Nephron progenitor cell (in vitro differentiated cells): ENCODE measurements at places on chromosomes 1 and 21.

DNA sequence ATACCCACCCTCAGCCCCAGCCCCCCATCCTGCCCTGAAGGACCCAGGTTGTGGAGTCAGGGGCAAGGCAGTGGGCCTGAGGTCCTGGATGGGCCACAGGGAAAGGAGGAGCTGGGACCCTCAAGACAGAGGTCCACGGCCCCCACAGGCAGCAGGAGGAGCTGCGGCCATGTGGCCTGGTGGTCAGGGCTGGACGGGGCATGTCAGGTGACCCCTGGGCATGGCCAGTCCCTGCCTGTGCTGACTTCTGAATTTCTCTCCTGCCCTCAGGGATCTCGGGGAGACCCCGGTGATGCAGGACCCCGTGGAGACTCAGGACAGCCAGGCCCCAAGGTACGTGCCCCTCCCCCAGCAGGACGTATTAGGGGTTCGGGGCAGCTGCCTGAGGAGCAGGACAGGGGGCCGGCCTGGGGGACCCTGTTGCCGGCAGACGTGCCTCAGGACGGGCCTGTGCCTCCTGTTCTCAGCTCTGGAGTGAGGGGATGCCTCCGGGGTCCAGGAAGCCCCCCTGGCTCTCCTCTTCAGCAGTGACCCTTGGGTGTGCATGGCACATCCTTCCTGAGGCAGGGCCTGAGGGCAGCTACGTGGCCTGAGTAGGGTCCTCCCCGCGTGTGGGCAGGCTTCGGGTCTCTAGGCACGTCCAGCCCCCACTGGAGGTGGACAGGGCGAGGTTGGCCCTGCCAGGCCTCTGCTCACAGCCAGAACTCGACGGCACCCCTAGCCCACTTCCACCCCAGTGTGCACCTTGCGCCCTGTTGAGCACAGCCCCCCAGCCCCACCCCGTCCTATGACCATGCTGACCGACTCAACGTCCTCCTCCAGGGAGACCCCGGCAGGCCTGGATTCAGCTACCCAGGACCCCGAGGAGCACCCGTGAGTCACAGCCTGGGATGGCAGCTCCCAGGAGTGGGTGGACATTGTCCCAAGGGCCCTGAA is 23.6 kb downstream of the COL6A2 start:
- DNase-seq: peak; percentile 1

DNA sequence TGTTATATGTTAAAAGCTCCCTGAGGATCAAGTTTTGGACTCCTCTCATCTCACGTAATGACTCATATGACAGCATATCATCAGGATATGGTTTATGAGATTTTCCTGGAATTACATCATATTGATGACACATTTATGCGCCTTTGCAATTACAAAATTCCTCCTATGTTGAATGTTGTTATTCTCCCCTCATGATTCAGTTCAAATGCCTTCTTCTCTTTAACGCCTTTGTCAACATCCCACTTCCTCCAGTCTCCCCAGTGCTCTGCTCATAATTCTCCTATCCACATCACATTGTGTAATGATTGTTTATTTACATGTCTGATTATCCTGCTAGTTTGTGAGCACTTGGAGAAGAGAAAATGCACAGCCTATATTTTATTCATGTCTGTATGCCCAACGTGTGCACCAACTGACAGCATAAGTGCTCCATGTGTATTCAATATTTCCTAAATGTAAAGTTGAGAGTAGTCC is 80.9 kb upstream of the BACH1 start:
- DNase-seq: no peak

DNA sequence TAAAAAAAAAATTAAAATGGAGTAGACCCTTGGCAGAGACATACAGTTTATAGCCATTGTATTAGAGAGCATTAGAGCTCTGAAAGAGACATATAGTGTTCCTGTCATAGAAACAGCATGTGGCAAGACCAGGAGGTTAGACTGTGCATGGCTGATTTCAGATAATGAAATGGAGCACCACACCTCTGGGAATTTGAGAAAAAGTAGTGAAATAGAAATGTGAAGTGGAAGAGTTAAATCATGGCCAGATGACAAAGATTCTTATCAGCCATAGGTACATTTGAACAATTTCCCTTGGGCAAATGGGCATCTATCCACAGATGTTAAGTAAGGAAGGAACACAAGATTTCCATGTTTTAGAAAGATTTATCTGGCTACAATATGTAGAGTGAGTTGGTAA is 1083.1 kb downstream of the PLA2G4A start:
- DNase-seq: no peak

GRCh38 chr1:71307451-71307850 is 226.6 kb upstream of the ZRANB2 start:
- DNase-seq: peak; percentile 3

DNA sequence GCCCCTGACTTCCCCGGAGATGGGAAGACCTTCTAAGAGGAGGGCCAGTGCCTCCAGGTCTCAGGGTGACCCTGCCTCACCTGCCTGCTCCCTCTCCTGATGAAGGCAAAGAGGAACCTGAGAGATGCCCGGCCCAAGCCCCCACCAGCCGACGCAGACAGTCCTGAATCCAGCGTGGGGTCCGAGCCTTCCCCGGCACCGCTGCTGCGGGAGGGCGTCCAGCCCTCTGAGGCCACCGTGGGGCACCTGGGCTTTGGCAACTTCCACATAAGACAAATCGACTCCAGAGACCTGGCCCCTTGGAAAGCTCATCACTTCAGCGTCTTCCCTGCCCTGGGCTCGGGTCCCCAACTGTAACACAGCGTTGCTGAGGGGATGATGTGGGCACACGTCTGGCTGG is 122.2 kb downstream of the CASZ1 start:
- DNase-seq: no peak

GRCh38 chr1:202227997-202228401 is 34.4 kb downstream of the LGR6 start:
- DNase-seq: no peak

- DNase-seq: no peak
These were observed 200.6 kb downstream of the PRDM2 start for GRCh38 chr1:13900583-13900982.

GRCh38 chr1:198326915-198327314 is 170.1 kb downstream of the NEK7 start:
- no peak for DNase-seq

- DNase-seq: no peak
These were observed 367.6 kb downstream of the PTBP2 start for GRCh38 chr1:97089173-97089572.

- DNase-seq: no peak
These were observed 453.4 kb downstream of the DPYD start for GRCh38 chr1:97467445-97467844.

- peak; percentile 30 for DNase-seq
These were observed 145.5 kb downstream of the TBX15 start for GRCh38 chr1:118842452-118843201.

DNA sequence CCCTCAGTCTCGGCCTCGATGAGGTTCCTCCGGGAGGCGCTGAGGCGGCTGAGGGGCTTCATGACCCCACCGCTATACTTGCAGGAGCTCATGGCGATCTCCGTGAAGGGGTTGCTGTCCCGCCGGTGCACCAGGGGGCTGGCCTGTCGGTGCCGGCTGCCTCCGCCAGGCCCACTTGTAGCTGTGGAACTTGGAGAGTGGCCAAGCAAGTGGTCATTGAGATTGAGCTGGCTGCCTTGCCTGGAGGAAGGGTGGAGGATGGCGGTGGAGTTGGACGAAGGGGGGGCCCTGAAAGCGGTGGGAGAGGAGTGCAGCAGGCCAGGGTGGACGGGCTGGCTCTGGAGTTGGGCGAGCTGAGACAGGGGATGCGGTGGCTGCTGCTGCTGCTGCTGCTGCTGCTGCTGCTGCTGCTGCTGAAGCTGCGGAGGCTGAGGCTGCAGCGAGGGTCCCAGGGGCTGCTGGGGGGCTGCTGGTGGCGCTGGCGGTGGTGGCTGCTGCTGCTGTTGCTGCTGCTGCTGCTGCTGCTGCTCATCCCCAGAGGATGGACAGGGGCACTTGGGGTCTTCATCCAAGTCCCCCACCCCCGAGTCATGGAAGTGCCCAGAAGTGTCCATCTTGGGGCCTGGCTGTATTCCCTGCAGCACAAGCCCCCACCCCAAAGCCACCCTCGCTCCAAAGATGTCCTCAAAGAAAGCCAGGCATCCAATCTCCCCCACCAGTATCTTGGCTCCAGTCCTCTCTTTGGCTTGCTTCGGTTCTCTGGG is 548 bp downstream of the KCNN3 start:
- no peak for DNase-seq

DNA sequence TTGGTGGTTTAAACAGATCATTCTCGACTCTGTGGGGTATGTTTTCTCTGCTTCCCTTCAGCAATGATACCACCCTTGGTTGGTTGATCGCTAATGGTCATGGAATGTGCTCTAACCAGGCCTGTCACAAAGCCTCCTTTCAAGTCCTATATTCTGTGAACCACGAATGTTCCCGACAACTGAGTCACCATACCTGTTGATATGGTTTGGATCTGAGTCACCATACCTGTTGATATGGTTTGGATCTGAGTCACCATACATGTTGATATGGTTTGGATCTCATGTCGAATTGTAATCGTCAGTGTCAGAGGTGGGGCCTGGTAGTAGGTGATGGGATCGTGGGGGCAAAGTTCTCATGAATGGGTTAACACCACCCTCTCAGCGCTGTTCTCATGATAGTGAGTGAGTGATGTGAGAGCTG is 10.2 kb upstream of the CAMK2N1 start:
- no peak for DNase-seq

- DNase-seq: no peak
These were observed 36.6 kb downstream of the DMRTB1 start for GRCh38 chr1:53495633-53496345.

- no peak for DNase-seq
These were observed 55.9 kb downstream of the MACO1 start for GRCh38 chr1:25486602-25487001.

GRCh38 chr1:227038401-227038800 is 98.3 kb downstream of the COQ8A start:
- DNase-seq: no peak

GRCh38 chr1:147626739-147627138 is 43.6 kb downstream of the ACP6 start:
- DNase-seq: no peak

DNA sequence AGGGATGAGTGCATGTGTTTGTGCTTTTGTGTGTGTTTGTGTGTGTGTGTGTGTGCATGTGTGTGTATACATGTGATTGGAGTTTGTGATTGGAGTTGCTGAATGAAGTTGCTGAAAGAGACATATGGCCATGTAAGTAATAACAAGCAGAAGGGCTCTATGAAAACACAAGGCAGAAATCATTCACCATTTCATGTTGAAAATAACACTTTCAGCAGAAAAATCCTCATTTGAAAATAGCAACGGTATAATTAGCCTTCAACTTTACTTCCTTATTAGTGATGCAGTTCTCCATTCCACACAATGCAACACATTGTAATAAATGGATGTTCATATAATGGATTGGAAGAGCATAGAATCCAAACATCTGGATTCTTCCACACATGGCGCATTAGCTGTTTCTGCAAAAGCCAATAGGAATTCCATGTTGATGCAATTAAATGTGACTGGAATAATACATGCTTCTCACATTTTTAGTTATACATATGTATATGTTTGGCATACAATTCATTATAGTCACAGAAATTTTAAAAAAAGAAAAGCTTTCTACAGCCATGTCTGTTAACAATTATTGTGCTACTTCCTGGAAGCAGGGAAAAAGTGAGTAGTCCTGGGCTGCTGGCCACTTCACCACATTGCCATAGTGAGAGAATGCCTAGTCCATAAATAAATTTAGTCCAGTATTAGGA is 538.0 kb downstream of the LTN1 start:
- DNase-seq: no peak

- DNase-seq: no peak
These were observed 414.3 kb downstream of the AMY1C start for GRCh38 chr1:104163912-104164476.

- no peak for DNase-seq
These were observed 11.9 kb upstream of the CCN1 start for GRCh38 chr1:85568660-85569059.

- DNase-seq: peak; percentile 67
These were observed 25.9 kb downstream of the S100A6 start for GRCh38 chr1:153509729-153510354.

DNA sequence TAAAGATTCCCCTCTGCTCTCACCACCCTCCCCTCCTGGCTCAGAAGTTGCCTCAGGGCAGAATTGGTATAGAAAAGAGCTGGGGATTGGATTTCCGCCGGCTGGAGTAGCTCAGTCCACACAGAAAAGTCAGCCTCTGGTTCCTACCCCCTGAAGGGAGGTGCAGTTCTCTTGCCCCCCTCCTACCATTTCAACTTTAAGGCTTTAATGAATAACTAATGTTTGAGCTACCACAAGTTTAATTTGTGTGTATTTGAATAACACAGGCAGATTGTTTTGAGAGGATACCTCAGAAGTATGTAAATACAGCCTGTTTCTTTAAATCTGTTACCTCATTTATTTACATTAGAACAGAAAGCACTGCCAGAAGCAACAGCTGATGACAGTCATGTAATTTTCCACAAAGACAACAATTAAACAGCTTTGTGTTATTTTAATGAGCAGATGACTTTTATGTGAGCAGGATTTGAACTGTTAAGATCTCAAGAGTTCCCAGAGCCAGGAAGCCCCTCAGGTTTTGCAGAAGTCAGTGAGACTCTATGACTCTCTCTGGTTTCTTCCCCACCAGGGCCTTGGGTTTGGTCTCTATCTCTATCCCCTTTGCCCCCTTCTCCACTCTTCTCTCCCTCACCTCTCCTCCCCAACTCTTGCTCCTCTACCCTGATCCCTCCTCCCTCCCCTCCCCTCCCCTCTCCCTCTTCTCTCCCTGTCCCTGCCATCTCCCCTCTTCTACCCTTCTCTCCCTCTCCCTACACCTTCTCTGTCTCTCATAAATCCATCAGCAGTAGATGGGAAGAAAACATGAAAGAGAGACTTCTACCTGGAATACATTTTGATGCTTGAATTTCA is 26.3 kb downstream of the DUSP10 start:
- DNase-seq: no peak

- DNase-seq: no peak
These were observed 47.6 kb downstream of the SPSB1 start for GRCh38 chr1:9340172-9340854.

DNA sequence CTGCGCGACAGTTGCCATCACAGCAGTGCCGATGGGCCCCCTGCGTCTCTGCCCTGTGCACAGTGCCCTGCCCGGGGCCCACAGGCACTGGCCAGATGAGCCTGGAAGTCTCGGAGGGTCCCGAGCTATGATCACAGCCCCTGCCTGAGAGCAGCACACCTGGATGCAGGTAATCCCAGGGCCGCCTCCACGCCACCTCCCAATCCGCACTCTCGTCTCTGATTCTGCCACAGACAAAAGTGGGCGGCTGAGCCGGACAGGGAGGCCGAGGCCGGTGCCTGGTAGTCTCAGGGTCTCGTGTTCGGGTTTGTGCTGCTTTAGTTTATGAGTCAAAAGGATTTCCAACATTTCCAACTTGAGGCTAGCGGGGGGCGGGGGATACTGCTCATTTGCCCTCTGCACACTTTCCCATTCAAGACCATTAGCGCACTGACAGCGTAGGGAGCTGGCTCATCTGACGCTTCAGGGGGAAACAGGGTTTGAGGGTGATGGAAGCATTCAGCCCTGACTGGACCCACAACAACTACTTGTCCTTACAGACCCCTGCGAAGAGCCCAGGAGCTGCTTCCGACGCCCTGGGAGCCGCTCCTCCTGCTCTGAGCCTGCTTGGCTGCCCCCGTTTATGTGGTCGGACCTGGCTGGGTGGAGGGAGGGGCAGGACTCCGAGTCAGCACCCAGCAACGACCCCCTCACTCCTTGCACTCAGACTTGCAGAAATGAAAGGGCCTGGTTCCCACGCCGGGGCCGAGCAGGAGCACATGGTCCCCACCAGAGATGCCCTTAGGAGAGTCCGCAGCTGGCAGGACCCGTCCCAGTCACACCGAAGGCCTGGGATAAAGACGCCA is 1.8 kb upstream of the TTC34 start:
- no peak for DNase-seq

GRCh38 chr1:235160383-235160956 is 580 bp downstream of the RBM34 start:
- DNase-seq: no peak

- DNase-seq: no peak
These were observed 18.6 kb upstream of the PAX7 start for GRCh38 chr1:18612073-18612472.
